Osteocyte (in vitro differentiated cells): ENCODE measurements at places on chromosomes 7 and 10. TPM values are rescaled to one million over a fixed set of nuclear protein-coding genes. Genes with fewer than 3 reads are reported as not detected.

The MPLKIP gene
- total RNA-seq = 42.7 and 43.4 TPM in 2 replicates

DNA sequence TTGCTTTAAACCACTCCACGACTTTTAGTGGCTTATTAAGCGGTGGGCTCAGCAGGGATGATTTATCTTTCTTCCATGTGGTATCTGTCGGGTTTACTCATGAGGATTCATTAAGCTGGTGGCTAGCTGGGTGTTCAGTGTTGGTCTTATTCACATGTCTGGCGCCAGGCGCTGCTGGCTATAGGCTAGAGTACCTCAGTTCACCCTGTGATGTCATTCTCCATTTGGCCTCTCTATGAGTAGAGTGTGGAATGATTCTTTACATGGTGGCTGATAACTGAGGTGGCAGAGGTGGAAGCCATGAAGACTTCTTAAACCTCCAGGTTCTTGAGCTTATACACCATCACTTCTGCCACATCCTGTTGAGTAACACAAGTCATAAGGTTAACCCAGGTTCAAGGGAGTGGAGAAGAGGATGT, 115.4 kb downstream of the MLLT10 start:
- no peak for DNase-seq

DNA sequence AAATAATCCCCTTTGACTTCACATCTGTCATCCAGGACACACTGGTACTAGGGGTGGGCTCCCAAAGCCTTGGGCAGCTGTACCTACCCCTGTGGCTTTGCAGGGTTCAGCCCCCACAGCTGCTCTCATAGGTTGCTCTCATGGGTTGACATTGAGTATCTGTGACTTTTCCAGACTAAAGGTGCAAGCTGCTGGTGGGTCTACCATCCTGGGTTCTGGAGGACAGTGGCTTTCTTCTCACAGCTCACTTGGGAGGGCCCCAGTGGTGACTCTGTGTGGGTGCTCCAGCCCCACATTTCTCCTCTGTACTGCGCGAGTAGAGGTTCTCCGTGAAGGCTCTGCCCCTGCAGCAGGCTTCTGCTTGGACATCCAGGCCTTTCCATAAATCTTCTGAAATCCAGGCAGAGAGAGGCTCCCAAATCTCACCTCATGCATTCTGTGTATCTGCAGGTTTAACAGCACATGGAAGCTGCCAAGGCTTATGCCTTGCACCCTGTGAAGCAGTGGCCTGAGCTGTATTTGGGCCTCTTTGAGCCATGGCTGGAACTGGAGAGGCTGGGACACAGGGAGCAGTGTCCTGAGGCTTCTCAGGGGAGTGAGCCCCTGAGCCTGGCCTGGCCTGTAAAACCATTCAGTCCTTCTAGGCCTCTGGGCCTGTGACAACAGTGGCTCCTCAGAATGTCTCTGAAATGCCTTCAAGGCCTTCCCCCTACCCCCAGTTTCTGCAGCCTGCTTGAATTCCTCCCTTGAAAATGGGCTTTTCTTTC, 52.2 kb downstream of the TRIM24 start:
- no peak for DNase-seq

DNA sequence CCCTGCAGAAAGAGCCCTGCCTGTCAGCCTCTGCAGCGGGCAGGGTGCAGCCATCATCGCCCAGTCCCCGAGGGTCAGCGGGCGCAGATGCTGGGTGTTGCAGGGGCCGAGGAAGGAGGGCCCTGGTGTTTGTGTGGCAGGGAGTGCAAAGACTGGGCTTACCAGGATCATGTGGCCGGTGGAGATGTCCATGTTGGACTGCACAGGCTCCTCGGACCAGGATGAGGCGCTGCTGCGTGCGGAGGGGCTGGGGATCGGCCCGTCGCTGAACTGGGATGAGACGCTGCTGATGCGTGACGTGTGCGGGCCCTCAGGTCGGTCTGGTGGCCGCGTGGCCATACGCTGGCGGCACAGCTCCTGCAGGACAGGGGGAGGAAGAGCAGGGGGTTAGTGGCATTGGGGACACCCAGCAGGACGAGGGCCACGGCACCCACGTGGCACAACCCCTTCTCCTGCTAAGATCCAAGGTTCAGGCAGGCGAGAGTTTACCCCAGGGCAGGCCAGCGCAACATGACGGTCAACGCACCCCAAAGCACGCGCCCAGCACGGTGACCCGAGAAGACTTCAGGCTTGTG, 319.5 kb downstream of the DNAJB6 start:
- no peak for DNase-seq
